ENCODE measurements at places on chromosomes 13 and 19. TPM values are rescaled to one million over a fixed set of nuclear protein-coding genes. Genes with fewer than 3 reads are reported as not detected.

The ZNF415 gene
- 6.2 TPM for total RNA-seq

The KLHL1 gene
- total RNA-seq, result not detected

The ONECUT3 gene
- total RNA-seq, result not detected

The CGB3 gene
- not detected for total RNA-seq

The CD33 gene
- not detected for total RNA-seq

The TNNI3 gene
- total RNA-seq, result not detected

The AMH gene
- 10.2 TPM for total RNA-seq

The LAIR1 gene
- not detected for total RNA-seq

The PINLYP gene
- total RNA-seq, result 0.51 TPM

- DNase-seq, result no peak
These were observed 148.0 kb upstream of the HTR2A start for GRCh38 chr13:47044842-47045241.

- DNase-seq, result peak; percentile 49
These were observed 191.0 kb upstream of the SOX1 start for GRCh38 chr13:111875915-111876314.

DNA sequence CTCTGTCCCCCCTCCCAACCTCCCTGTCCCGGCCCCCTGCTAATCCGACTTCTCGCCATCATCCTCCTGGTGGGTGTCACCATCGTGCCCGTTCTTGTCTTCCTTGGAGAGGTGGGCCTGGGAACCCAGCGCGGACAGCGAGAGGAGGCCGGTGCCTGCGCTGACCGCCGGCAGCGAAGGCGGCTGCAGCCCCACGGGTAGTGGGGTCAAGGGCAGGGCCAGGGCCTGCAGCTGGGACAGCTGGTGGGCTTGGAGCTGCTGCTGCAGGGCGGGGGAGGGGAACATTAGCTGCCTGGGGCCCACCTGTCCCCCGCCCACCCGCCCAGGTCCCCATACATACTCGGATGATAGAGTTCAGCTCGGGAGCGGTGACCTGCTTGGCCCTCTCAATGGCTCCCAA lies 8.5 kb downstream of the TLE5 start:
- DNase-seq, result no peak

GRCh38 chr13:93430381-93430780 lies 203.8 kb downstream of the GPC6 start:
- no peak for DNase-seq

DNA sequence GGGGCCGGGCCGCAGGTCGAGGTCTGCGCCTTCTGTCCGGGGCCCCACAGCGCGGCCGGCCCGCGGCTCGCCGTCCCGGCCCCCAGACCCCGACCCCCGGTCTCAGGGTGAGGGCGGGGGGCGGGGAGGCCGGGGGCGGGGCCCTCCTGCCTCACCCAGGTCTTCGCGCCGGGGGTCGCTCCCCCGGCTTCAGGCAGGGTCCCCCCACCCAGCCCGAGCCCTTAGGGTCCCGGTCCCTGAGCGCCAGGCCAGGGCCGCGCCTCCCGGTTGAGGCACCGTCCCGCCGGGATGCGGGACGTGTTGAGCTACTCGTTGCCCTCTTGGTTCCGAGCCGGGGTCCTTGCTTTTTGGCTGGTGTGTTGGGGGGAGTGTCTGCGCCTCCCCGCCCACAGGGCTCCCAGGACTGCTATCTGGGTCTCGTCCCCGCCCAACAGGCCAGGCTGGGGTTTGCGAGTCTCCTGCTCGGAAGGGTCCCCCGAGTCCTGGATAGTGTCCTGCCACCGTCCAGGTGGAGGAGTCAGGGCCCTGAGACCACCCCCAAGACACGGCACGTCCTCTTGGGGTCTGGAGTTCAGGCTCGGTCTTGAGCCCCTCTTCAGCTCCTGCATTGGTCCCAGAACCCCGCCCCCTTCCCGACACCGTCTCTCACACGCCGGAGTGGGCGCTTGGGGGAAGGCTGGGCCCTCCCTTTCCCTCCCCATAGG lies 452 bp downstream of the PIAS4 start:
- DNase-seq, result no peak

DNA sequence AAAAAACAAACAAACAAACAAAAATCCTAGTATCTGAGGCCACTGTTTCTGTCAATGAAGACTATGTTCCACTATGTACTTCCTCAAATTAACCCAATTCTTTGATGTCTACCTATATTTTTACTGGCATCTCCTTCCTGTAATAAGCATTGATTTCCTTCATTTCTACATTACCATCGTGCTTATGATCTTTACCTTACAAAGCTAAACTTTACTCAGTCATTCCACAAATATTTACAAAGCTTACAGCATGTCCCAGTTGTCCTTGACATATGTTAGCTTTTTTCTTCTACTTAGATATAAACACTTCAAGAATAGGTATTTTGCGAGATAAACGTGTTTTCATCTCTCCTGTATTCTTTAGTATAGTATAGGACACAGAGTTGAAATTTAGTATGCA lies 1090.9 kb downstream of the PCDH9 start:
- no peak for DNase-seq

DNA sequence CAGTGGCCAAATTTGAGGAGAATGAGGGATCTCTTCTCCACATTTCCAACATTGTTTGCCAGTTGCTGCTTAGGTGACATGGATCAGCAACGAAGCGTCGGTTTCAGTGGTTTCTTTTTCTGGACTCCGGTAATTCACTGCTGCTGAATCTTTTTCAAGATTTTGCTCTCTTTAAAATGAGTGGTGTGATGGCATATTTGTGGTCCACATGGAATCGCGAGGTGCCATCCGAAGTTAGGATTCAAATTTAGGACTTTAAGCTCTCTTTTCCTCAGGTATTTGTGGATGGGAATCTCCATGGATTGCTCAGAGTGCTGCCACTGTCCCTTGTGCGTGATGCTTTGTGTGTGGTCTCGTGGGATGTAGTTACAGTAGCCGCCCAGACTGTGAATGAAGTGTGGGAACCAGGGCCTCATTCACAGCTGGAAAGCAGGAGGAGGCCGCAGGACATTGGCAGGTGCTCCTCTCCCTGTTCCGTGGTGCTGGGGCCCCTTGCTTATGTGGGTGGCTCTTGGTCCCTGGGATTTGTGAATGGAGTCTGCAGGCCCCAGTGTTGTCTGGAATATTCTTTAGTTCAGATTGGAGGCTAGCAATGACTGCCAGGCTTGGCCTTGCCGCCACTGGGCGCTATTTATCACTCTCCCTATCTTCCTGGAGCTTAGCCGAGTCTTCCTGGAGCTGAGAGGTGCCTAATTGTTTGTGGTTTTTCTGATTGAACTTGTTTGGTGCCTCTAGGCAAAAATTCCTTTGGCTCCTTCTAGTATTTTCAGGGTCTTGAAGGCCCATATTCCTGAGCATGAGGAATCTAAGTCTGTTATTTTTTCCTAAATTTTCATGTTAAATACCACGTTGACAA lies 1.5 kb downstream of the ILF3 start:
- DNase-seq, result no peak

DNA sequence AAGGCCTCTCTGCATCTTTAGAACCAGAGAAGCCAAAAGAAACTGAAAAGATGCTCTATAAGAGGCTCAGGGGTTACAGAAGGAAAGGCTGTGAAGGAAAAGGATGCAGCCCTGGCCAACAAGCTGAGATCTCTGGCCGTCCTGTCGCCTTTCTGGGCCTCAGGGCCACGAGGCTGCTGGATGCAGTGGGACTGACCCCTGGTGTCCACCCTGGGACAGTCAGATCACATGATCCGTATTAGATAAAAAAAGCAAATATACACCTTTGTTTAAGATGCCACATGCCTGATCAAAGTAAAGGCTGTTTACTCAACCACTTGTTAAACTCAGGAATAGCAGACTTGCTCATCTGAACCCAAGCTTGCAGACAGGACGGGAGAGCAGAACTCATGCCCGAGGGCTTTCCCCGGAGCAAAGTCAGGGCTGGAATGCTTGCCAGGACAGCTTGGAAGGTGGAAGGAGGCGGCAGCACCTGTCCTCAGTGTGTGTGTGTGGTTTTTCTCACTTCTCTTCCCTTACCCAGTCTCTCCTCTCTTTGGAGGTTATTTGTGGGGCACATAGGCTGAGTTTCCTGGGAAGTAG lies 206.5 kb upstream of the TSHZ3 start:
- DNase-seq, result no peak

- no peak for DNase-seq
These were observed 23.2 kb downstream of the SUGP1 start for GRCh38 chr19:19296953-19297689.

GRCh38 chr13:62910541-62911060 lies 1495.0 kb upstream of the PCDH20 start:
- no peak for DNase-seq

- DNase-seq, result peak; percentile 30
These were observed 1.9 kb downstream of the CCNE1 start for GRCh38 chr19:29813642-29814041.

GRCh38 chr13:32530841-32531253 lies 7.7 kb downstream of the N4BP2L2 start:
- DNase-seq, result no peak

- DNase-seq, result no peak
These were observed 127.6 kb upstream of the IRS2 start for GRCh38 chr13:109913936-109914510.

DNA sequence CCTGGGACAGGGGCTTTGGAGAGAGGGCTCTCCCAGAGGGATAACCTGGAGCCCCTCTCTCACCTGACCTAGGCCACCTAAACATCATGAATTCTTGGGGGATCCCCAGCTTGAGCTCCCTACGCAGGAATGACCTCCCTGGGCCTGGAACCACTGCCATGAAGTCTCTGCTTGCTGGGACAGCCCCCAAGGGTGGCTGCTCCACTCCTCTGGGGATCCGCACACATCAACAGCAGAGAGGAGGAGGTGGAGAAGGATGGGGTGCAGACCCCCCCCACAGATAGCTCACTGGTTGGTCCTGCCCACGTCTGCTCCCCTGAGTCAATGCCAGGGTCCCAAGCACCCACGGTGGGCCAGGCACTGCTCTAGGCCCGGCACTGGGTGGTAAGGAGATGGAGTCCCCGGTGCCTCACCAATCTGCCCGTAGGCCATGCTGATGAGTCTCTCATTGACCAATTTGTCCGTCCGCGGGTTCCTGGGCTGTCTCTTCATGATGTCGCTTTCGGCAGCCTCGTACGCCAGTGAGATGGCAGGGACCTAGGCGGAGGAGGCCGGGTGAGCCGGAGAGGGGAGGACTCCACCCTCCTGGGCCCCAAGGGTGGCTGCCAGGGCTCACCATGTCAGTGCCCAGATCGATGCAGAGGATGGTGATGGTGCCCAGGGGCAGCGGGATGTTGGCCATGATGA lies 10.8 kb upstream of the RABAC1 start:
- no peak for DNase-seq

DNA sequence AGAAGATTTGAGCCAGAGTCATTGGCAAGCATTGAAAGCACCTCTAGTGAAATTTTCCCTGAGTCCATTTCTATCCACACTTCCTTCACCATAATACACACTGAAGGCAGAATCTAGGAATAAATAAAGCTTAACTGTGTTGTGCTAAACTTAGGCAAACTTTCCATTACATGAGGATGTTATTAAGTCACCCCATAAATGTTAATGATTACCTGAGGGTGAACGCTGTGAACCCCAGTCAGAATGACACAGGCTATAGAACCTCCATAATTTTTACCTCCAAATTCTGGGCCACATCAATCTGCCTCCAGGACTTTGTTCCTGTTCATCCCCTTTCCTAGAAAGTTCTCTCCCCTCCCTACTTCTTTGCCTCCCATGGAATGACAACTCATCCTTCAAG lies 71.0 kb downstream of the RAP2A start:
- no peak for DNase-seq

GRCh38 chr13:77398825-77399620 lies 72.1 kb upstream of the MYCBP2 start:
- no peak for DNase-seq

DNA sequence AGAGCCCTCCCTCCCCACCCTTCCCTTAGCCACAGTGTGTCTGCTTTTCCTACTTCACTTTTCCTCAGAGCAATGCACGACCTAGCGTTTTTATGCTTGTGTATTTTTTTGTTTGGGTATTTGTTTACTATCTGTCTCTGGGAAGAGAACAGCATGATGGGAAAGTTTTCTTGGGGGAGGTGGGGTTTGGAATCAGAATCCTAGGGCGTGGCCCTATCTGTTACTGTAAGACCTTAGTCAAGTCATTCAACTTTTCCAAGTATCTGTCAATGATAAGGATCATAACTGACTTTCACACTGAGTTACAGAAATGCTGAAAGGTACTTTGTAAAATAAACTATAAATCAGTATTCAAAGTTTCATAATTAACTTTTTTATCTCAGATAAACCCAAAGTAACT lies 146.3 kb upstream of the WASF3 start:
- DNase-seq, result no peak

- peak; percentile 79 for DNase-seq
These were observed 3.5 kb downstream of the LILRB5 start for GRCh38 chr19:54253331-54254194.

- DNase-seq, result peak; percentile 81
These were observed 6.5 kb downstream of the ARHGEF18 start for GRCh38 chr19:7355151-7355820.

GRCh38 chr19:18135712-18136584 lies 17.0 kb upstream of the PIK3R2 start:
- DNase-seq, result no peak

GRCh38 chr19:16541526-16542044 lies 652 bp downstream of the CHERP start:
- no peak for DNase-seq

GRCh38 chr13:83327091-83327490 lies 555.2 kb downstream of the SLITRK1 start:
- no peak for DNase-seq

DNA sequence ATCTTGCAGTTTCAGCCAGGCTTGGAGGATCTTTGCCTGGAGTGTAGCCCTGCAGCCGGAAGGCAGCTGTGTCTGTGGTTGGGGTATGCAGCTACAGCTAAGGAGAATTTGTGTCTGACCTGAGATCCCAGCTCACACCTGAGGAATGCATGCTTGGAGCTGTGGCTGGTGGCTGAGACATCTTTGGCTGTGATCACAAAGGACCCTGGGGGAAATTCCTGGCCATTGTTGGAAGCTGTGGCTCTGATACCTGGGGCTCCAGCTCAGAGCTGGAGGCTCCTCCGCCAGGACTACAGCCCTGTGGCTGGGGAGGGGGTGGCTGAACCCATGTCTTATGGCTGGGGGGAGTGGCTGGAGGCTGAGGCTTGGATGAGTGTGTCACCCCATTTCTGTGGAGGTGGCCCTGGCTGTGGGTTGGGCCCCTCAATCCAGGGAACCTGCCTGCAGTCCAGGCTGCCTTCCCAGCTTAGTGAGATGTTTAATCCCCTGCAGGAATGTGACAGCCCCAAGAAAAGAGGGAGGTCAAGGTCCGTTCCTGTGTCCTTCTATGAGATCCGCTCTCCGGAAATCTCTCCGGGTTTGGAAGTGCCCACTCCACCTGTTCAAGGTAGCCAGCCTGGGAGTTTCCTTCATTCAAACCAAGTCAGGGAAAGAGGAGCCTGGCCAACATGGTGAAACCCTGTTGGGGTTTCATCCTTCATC lies 27.6 kb downstream of the ARHGEF18 start:
- no peak for DNase-seq
